ENCODE measurements at places on chromosomes 1 and 21.

- peak; percentile 15 for DNase-seq
Observed at GRCh38 chr1:112803906-112804762, 89.0 kb upstream of the PPM1J start.

- DNase-seq: no peak
Observed at GRCh38 chr1:155455588-155456195, 106.9 kb downstream of the ASH1L start.

DNA sequence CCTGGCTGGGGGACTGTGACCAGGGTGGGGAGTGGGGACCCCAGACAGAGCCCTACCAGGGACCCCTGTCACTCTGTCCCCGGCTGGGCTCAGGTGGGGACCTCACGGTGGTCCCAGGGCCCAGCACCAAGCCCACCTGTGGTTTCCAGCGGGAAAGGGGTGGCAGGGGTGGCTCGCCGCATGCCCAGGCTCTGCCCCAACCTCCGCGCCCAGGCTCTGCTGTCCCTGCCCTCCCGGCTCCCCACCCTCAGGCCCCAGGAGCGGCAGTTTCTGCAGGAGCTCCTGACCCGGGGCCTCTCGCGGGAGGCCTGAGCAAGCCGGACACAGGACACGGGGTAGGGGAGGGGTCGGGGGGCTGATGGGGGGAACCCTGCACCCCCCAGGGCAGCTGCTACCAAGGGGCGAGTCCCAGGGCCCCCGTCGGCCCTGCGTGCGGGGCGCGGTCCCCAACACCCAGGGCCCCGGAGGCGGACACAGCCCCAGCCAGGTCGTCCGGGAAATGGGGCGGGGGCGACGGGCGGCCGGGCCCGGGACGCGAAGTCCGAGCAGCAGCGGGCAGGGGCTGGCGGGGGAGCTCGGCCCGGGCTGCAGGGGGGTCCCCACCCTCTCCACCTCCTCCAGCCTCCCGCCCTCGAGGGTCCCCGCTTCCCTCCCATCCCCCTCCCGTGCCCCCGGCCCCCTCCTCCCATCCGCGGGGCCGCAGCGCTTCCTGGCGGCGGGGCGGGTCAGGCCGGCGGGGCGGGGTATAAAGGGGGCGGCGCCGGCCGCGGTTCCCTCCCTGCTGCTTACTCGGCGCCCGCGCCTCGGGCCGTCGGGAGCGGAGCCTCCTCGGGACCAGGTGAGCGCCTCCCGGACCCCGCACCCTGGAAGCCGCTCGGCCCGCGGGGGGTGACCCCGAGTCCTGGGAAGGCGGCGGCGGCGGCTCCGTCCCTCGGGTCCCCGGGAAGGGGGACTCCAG, at the start of gene COL6A2:
TSS of gene COL6A2 (plus strand) at position 777 of the 958 bp plus-strand sequence.
- peak; percentile 32 for DNase-seq

GRCh38 chr1:153466908-153467307, 6.5 kb upstream of the S100A7 start:
- no peak for DNase-seq

GRCh38 chr1:41762251-41762650, 156.5 kb downstream of the HIVEP3 start:
- no peak for DNase-seq

- DNase-seq: no peak
Observed at GRCh38 chr1:223838125-223838854, 7.5 kb downstream of the TP53BP2 start.

- no peak for DNase-seq
Observed at GRCh38 chr1:219931033-219931432, 2.7 kb upstream of the SLC30A10 start.

DNA sequence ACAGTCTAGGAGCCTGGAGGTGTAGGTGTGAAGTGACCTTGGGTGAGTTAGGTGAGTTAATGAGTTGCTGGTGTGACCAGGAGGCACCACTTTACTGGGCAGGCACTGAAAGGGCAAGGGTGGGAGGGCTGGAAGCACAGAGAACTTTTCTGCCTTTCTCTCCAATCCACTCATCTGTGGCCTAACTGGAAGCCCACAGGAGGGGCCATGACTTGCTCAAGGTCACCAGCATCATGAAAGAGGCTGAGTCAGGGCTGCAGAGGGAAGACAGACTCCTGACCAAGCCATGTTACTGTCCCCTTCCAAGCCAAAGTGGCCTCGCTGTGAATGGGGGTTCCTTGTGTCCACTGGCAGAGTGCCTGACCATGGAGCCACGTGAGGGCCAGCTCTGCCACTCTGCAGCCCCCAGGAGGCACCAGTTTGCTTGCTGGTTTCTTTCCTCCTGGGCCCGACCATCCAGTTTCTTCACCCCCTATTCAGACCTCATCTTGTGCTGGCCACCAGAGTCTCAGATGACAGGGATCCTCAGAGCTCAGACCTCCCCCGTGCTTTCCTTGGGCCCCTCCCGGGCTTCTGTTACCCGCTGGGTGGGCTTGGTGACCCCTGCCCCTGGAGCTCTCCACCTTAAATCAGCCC, 4.3 kb upstream of the BSND start:
- DNase-seq: no peak

- DNase-seq: no peak
Observed at GRCh38 chr1:245860657-245861544, 646.2 kb downstream of the SMYD3 start.

GRCh38 chr1:71049951-71050598, 2.5 kb upstream of the PTGER3 start:
- no peak for DNase-seq

DNA sequence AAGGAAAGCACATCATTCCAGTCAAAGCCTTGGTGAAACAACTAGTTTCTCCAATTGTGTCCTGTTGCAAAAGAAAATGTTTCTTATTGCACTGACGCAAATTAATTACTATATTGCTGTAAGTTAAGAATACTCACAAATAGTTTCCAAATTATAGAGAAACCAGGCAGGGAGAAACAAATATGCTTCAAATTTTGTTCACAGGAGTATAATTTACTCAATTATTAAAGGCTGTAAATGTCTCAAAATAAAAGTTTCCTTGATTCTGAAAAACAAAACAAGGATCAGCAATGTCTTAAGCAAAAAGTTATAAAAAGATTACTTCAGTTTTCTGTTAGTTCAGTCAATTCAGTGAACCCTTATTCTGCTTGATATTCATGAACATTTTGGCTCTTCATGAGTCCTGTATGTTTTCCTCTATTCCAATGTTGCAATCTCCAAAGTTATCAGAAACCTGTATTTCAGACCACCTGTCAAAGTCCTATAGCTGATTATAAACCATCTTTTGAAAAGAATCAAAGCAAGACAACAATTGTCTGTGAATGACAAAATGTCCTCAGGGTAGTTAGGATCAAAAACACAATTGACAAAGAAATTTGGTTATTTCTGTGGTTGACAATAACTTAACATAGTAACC, 11.7 kb upstream of the SYPL2 start:
- DNase-seq: no peak

GRCh38 chr1:168688644-168689326, 40.2 kb downstream of the DPT start:
- no peak for DNase-seq

- no peak for DNase-seq
Observed at GRCh38 chr1:71785000-71785399, 497.3 kb downstream of the NEGR1 start.

DNA sequence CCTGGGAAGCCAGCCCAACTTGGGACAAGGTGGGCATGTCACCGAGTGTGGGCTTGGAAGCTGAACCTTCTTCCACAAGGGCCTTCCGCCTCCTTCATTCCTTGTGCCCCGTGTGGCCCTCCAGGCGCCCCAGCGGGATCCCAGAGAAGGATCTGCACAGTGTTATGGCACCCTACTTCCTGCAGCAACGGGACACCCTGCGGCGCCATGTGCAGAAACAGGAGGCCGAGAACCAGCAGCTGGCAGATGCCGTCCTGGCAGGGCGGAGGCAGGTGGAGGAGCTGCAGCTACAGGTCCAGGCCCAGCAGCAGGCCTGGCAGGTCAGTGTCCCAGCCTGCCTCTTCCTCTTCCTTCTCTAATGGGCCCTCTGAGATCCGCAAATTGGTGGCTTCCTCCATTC, 5.8 kb upstream of the BGLAP start:
- no peak for DNase-seq

- no peak for DNase-seq
Observed at GRCh38 chr1:69058454-69058853, 509.3 kb upstream of the LRRC7 start.

DNA sequence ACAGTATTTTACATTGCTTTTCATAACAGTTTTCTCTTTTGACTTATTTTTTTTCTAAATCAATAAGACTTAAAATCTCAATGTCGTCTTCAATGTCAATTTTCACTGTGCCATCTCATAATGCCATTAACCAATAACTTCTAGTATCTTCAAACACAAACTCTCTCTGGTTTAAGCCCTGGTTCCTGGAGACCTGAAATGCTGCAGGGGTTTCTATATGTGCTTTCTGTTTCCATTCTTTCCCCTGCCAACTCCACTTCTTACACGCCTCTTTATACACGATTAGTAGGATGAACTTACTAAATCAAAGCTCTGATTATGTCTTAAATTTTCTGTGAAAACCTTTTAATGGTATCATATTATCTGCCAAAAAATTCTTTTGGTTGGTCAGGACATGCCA, 191.4 kb downstream of the AMY1C start:
- DNase-seq: no peak

DNA sequence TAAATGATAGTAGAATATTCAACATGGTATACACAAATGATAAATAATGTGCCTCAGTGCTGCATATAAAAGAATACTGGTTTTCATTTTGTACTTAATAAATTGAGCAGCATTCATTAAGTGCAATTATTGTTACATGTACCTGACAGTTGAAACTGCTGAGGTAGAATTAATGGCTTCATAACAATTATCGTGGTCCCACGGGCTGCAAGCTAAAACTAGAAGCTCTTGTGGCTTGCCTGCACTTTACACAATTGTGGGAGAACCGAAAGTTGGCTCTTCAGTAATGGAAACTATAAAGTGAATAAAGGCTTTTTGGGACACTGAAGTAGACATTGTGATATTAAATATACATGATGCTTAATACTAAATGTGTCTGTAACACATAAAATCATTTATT, 23.2 kb downstream of the INSL5 start:
- no peak for DNase-seq

GRCh38 chr1:84260852-84261518, 40.5 kb upstream of the SAMD13 start:
- no peak for DNase-seq

- DNase-seq: no peak
Observed at GRCh38 chr1:205519541-205520131, 15.2 kb downstream of the CDK18 start.

GRCh38 chr1:227914801-227915563, 32.8 kb downstream of the WNT9A start:
- DNase-seq: no peak

DNA sequence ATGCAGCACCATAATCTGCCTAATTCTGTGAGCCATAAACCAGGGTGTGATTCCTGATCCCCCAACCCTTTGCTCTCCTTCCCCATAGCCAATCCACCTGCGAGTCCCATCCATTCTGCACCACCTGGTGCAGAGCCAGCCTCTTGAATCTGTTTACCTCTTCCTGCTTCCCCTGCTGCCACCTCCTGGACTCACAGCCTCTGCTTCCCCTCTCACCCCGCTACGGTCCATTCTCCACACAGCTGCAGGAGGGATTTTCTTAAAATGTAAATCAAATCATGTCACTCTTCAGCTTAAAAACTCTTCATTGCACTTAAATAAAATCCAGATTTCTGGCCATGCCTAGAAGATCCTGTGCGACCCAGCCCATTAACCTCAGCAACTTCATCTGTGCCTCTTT, 186.7 kb downstream of the FOXD2 start:
- DNase-seq: no peak

DNA sequence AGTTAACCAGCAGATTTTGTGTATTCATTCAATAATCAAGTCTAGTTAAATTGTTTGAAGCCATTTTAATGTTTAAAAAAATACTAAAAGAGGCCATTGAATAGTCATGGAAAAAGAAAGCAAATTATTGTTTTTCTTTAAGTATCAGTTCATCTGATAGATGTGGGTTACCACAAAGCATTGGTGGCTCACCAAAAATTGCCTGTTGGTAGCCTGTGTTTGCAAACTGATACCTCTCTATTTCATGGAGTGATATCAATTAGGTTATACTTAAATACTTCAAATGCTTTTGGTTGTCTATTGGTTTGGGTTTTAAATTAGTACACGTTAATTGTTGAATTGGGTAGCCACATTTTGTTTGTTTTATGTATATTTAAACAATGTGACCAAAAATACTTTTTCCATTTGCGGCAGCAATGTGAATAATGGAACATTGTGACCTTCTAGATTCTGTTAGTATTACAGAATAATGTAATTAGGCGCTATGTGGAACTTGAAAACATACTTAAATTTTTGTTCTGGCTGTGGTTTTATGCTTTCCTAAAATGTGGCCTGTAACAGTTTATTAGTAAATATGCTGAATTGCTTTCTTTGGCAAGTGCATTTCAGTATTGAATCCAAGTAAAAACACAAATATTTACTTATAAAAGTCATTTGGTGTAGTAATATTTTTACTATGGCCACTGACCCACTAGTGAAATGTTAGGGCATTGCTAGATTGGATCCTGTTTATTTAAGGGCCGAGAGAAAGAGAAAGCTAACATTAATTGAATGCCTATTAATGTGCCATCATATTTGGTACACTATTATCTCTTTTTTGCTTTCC, 37.1 kb upstream of the NBL1 start:
- DNase-seq: peak; percentile 16

DNA sequence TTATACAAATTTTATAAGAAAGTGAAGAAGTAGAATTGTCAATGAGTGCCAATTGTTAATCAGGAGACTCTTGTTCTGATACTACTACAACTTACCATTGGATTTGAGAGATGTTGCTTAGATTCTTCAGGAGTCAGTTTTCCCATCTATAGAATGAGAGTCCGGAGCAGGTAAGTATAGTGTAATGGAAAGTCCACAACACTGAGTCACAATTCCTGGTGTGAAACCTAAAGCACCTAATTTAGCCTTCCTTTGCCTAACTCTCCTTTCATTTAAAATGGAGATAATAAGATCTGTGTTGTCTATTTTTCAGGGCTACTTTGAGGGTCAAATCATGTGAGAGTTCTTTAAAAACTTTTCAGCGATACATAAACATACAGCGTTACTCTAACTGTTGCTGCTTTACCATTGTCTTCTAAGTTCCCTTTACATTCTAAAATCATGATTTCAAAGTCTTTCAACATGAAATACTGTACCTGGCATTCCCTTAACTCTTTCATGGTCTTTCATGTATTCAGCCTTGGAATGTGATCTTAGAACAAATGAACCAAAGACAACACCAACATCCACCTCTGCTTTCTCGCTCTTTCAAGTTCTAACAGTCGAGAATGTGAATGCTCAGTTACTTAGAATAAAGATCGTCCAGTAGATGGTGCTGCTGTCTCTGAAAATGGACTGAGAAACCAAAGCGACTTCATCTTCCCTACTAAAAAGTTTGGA, 90.9 kb downstream of the SLC30A10 start:
- DNase-seq: no peak

- DNase-seq: no peak
Observed at GRCh38 chr1:247431643-247432042, 15.7 kb downstream of the NLRP3 start.

GRCh38 chr1:19140465-19140864, 69.6 kb downstream of the UBR4 start:
- no peak for DNase-seq

DNA sequence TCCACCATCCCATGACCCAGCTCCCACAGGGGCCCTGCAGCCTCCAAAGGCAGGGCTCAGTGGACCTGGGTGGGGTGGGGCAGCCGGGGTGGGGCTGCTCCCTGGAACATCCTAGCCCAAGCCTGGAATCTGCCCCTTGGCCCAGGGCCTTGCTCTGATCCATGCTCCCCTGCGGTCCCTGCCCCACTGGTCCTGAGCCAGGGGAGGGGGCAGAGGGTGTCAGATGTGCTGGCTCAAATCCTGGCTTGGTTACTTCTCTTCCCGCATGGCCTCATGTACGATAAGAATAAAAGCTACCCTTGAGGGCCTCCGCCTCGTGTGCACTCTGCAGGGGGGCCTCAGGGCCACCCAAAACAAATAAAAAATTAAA, 819 bp downstream of the SLC25A34 start:
- no peak for DNase-seq

Data from stimulated activated CD4-positive, alpha-beta T cell treated with anti-CD3 and anti-CD28 coated beads, Interleukin-2, amount 100 ng/mL, for 4 hours (primary cell).